ENCODE measurements at places on chromosomes 2 and 18.

DNA sequence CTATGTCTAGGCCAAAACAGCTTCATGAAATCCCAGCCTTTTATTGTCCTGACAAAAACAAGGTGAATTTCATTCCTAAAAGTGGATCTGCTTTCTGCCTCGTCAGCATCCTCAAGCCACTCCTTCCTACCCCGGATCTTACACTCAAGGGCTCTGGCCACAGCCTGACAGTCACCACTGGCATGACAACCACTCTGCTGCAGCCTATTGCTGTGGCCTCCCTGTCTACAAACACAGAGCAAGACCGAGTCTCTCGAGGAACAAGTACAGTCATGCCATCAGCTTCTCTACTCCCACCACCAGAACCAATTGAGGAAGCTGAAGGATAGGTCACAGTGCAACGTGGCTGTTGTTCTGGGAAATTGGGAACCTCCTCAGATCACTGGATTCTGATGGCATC, 106.1 kb downstream of the ICA1L start:
- DNase-seq = no peak

DNA sequence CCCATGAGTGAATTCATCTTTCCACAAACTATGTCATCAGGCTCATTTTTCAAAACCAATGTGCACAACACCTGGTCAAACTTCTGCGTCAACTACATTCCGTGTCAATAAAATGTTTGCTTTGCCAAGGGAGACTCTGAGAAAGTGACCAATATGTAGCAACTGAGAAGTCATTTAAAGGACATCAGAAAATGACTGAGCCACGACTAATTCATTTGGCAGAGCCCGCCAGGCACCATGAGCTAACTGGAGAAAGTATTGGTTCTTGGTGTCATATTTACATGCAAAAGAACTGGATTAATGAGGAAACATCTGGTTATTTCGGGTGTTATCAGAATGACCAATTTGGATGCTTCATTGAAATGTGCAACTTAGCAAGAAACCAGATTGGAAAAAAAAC, 7.2 kb downstream of the RND3 start:
- peak; percentile 7 for DNase-seq

- DNase-seq = no peak
Measured at GRCh38 chr2:146801886-146802285, 1042.9 kb upstream of the ACVR2A start.

DNA sequence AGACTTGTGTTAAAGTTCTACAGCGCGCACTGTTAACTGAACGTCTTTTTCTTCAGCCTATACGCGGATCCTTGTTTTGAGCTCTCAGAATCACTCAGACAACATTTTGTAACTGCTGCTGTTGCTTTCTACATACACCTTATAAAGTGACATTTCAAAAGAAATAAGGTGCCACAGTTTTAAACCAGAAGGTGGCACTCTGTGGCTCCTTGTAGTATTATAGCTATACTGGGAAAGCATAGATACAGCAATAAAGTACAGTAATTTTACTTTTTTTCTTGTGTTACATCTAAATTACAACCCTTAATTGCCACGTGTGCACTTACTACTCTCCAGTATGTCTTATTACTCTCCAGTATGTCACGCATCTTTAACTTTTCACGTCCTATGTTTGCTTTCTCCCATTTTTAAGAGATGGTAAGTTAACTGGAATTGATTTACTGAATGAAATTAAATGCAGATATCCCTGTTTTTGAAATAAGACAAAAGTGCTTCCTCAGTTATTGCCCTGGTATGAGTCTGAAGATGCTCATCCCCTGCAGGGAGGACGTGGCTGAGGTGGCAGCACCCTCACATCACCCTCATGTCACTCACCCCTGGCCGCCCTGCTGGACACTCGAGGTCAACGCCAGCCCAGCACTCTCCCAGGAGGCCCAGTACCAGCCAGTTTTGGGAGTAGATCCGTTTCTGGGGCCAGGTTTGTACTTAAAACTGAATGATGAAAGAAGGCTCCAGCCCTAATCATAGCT, 37.8 kb downstream of the GORASP2 start:
- DNase-seq = no peak

DNA sequence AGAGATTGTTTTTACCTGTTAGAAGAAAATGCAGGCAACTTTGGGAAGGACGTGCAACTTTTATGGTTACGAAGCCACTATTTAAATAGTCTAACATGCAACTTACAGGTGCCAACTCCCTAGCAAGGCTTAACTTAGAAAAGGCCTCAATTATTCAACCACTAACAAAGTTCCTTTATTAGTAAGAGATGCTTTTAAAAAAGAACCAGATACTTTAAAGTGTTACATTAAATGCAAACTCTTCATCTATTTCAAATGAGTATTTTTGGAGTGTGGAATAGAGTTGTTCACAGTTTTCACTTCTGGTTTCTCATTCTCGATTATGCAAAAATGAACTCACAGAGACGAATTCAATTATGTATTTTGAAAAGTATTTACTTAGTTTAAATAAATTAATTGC, 51.7 kb downstream of the PELI1 start:
- DNase-seq = no peak

GRCh38 chr18:63784787-63785452, 9.7 kb downstream of the SERPINB7 start:
- DNase-seq = no peak

GRCh38 chr2:1544478-1545069, 131.3 kb downstream of the TPO start:
- no peak for DNase-seq

- no peak for DNase-seq
Measured at GRCh38 chr2:236081171-236081570, 87.0 kb downstream of the GBX2 start.

GRCh38 chr2:226434702-226435101, 364.9 kb downstream of the IRS1 start:
- DNase-seq = no peak

GRCh38 chr2:221618007-221618406, 45.9 kb upstream of the EPHA4 start:
- DNase-seq = no peak

- DNase-seq = no peak
Measured at GRCh38 chr18:3051718-3052410, 38.9 kb upstream of the LPIN2 start.

DNA sequence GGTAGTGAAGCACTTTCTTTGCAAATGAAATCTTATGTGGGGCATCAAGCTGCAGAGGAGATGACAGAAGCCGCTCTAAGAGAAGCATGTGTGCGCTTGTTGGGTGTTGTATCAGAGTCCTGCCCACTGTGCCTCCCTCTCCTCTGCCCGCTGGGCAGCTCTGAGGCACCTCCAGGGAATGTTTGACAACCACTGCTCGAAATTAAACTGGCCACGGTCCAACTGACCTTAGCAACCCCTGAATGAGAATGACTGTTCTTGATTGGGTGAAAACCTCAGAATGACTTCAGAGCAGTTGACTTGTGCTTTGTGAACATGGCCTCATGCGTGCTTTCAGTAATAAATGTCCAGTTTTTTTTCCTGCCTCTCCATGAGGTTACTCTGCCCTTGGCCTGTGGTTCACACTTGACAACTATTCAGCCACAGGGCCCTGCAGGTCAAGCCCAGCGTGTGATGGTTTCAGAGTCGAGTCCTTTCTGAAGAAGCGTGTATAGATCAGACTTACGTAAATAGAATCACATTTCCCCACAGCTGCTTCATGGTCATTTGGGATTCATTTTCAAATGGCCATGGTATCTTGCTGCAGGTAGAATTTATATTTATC, 94.9 kb downstream of the SLC4A3 start:
- DNase-seq = no peak

DNA sequence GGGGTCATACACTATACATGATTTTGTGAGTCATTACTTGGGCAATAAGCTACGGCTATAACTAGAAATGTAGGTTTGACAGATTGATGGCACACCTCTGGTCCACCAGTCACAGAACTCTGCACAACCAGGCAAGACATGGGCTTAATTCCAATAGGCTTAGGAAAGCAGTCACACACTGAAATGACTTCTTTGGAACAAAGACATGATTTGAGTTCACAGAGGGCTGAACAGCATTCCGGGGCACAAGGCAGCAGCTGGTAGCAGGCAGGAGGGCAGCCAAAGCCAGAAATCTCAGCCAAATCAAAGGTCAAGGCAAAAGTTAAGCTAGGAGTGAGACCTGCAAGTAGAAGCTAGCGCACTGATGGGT, 27.4 kb downstream of the FABP1 start:
- DNase-seq = no peak

DNA sequence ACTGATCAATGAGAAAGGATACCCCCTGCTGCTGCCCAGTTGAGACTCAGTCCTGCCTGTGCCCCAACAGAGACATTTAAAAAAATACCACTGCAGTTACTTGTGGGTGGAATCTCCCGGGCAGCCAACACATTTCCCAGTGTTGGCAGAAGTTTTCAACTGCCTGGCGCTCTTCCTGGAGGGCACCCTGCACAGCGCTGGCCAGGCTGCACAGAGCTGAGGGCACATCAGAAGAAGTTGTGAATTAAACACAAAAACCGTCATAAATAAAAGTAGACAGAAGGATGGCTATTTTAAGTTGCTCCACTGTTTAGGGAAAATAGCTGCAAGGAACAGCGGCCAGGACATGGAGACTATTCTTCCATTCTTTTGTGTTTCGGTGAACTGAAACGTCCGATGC, 110.2 kb upstream of the THOC1 start:
- DNase-seq = no peak

- DNase-seq = no peak
Measured at GRCh38 chr18:13877157-13877556, 38.2 kb downstream of the MC2R start.

GRCh38 chr2:222736301-222736700, 64.8 kb downstream of the MOGAT1 start:
- no peak for DNase-seq

- DNase-seq = no peak
Measured at GRCh38 chr2:107742460-107743027, 84.1 kb upstream of the RGPD4 start.

DNA sequence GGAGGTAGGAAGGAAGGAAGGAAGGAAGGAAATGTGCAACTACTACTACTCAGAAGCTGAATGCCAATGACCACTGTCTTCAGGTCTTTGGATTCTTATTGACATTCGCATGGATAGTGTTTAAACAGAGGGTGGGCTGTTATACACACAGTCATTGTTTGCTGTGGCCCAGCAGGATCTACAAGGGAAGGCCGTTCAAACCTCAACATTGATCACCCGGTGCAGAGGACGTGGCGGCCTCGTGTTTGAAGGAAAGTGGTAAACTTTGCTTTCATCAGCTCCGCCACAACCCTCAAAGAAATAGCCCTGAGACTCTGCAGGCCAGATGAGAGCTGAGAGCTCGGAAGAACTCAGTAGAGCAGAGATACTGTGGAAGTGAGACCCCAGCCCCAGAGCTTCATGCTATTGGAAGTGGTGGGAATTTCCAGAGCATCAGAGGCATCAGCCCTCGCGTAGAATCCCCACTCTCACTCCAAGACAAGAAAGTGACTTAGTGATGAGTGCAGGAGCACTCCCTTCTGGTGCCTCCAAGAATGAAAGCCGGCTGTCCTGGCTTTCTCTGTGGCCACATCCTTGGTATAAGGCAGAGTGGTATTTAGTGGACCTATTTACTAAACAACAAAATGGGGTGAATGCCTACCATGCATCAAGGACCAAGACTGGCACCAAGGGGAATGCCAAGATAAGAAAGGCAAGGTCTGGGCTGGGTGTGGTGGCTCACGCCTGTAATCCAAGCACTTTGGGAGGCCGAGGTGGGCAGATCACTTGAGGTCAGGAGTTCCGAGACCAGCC, 10.1 kb upstream of the ROCK2 start:
- DNase-seq = no peak

DNA sequence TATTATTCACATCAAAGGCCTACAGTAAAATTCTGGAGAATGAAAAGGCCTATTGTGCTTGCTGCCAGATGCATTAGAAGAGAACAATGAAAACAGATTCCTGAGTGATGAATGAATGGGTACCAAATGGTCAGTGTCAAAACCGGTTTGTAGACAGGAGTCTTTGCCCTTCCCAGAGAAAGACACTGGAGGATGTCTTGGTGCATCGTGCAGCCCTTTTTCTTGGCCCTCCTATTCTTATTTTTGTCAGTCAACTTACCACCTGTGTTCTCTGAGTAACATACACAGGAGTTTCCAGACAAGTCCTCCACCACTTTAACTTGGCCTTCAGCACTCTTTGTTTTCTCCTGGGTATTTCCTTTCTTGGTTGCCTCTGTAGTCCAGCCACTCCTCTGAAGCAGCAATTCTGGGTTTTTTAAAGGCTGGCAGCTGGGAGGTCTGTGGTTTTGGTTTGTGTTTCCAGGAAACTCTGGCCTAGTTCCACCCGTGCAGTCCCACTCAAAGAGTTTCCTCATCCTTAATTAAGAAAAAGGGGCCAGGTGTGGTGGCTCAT, 29.4 kb downstream of the PSTPIP2 start:
- DNase-seq = no peak

DNA sequence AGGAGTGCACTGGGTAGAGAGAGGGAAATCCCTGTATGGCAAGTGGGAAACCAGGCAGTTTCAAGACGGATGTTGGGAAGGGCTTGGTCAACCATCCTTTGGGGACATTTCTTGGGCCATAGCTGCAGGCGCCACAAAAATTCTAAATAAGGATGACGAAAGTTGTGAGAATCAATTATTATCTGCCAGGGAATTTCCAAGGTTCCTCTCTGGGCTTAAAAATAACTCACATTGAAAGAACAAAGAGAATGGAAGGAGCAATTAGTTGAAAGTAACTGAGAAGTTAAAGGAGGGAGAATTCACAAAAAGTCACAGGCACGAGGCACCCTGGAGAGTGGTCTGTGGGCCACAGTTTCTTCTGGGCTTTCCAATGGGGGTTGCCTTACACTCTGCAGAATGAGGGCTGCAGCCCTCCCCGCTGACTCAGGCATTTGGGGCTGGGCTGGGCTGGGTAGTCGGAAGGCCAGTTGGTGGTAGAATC, 195.7 kb downstream of the SMAD7 start:
- no peak for DNase-seq

DNA sequence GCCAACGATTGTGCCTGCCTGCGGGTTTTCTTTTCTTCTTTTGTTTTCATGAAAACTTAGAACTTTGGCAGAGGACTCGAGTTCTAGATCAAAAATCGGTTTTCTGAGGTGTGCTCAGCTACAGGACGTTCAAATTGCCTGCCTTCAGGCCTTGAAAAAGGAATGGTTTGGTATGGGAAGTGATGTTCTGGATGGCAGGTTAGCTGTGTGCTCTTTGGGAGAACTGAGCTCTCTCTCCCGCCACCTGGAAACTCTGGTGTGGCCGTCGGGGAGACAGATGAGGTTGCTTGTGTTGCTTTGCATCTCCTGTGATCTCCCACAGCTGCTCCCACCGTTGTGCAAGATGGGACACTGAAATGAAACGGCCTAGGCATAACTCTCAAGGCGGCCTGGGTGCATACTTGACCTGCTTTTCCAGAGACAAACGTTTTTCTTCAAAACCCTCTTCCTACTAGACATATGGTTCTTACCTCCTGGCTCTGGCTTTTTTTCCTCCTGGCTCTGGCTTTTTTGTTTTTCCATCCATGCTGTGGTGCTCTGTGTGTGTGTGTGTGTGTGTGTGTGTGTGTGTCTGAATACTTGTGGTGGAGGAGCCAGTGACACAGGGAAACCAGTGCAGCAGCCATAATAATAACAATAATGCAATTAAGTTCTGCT, 2.0 kb downstream of the FMNL2 start:
- no peak for DNase-seq

GRCh38 chr2:197597166-197597565, 78.2 kb downstream of the RFTN2 start:
- DNase-seq = no peak
